ENCODE measurements at places on chromosomes 6 and 20.

GRCh38 chr6:42171813-42172581 is 1.2 kb upstream of the GUCA1A start:
- DNase-seq: no peak

DNA sequence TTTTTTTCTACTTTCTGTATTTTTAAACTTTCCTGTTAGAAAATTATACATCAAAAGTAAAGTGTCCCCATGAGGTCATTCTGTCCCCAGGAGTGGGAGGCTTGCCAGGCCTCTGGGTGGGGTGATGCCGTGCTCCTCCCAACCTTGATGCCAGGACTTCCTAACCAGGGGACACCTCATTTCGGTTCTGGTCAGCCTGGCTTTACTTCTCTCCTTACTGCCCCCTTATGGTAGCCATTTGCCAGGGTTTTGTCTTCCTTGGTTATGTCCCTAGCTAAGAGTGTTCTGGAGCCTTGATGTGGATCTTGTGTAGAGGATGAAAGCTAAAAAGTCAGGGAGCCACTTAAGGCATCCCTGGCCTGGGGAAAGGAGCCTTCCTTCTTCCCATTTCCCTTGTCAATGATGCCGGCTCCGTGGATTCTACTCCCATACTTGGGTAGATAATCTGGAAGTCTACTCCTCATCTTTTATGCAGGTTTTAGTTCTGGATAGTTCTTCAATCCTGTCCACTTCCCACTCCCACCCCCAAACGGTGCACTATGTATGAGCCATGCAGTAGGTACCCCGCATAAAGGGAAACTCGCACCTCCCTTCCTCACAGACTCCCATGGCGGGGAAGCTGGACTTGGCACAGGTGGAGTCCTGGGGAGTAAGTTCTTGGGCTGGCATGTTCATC is 164.1 kb upstream of the SALL4 start:
- peak; percentile 78 for DNase-seq

- DNase-seq: peak; percentile 54
These were observed 245.1 kb downstream of the FOXA2 start for GRCh38 chr20:22339091-22339881.

DNA sequence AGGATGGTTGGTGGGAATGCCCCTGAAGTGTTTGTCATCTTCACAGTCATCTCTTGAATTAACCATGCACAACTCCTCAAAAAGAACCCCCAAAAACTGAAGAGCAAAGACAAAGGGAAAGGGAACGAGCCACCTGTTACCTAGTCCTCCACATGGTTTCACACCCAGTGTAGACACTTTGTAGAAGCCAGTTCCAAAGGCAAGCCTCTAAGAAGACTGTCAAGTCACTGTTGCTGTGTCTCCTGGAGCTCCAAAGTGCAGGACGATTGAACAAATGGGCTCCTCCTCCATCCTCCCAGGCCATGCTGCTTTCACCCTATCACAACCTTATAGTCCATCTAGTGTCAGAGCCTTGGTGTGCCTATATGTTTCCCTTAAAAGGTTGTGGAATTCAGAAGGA is 277.6 kb upstream of the PRDM1 start:
- no peak for DNase-seq

GRCh38 chr20:33662172-33662571 is at the start of gene C20orf144:
TSS of gene C20orf144 (plus strand) at chr20:33662327. CDS start at chr20:33662346, 19 bp downstream.
- no peak for DNase-seq

DNA sequence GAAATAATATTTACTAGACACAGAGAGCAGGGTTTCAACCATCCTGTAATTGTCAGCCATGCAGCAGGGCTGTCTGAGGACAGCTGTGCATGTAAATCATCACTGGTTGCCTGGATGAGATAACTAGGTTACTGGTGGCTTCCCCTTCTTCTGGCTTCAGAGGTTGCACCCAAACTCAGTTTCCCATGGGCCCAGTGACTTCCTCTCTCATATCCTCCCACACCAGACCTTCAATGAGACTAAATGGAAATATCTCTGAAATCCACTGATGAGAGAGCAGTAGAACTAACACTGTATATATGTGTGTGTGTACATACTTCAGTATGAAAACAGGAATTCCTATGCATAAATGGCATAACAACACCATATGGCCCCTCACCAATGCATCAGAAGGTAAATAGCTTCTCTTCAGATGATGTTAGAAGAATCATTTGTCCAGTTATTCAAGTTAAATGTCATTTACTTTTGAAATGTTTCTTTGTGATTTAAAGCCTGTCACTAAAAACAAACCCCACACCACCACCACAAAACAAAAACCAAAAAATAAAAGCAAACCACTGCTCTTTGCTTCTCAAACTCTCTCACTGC is 51.0 kb upstream of the IL20RA start:
- DNase-seq: no peak

- no peak for DNase-seq
These were observed 159.7 kb upstream of the AHI1 start for GRCh38 chr6:135657207-135657606.

GRCh38 chr6:134170844-134171243 is 118.4 kb upstream of the SLC2A12 start:
- DNase-seq: no peak

GRCh38 chr20:49166534-49167449 is 21.3 kb downstream of the STAU1 start:
- no peak for DNase-seq

GRCh38 chr6:32581315-32582095 is 8.1 kb downstream of the HLA-DRB1 start:
- DNase-seq: no peak

DNA sequence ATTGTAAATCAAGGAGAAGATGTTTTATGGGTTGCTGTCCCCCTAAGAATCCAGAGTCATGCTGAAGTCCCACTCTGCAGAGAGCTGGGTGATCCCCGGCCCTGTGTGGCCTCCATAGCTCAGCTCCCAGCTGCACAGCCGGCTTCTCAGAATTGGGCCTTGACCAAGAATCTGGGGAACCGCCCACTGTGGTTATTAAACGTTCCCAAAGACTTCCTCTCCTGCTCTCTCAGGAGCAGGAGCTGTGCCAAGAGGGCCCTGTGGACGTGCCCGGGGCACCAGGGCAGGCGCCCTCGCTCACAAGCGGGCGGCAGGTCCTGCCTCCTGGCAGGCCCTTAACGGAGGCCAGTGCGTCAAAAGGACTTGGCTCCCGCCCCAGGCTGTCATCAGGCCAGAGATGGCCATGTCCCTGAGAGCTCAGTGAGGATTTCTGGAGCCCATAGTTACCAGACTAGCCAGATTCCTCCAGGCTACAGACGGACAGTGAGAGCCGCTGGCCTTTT is 30.4 kb downstream of the ZC3H12D start:
- peak; percentile 96 for DNase-seq
